ENCODE measurements at places on chromosomes 12 and 14. TPM values are rescaled to one million over a fixed set of nuclear protein-coding genes. Genes with fewer than 3 reads are reported as not detected.

Gene GSG1
- total RNA-seq = not detected

Gene NEDD8
- total RNA-seq = 73.2 TPM

Gene GDF3
- total RNA-seq = not detected

Gene RFLNA
- total RNA-seq = 5.8 TPM

Gene DPF3
- total RNA-seq = 17.2 TPM

Gene PPFIA2
- 2.7 TPM for total RNA-seq

Gene CMKLR1
- 17.4 TPM for total RNA-seq

Gene RNASE7
- total RNA-seq = not detected

Gene TRPV4
- total RNA-seq = 1.8 TPM

Gene ZFHX2
- total RNA-seq = 0.12 TPM

Gene NFKBIA
- 180 TPM for total RNA-seq

Gene SIX1
- total RNA-seq = 2.8 TPM

Gene ZNF891
- total RNA-seq = 0.85 TPM

Gene DAO
- total RNA-seq = not detected

Gene SELPLG
- 4.2 TPM for total RNA-seq

Gene SIX6
- total RNA-seq = 0.16 TPM

Gene KCNA5
- total RNA-seq = not detected

Gene TBC1D30
- total RNA-seq = 0.32 TPM

Gene RNF212B
- total RNA-seq = not detected

Gene IL26
- total RNA-seq = not detected

Gene LIN7A
- 6.1 TPM for total RNA-seq

Gene PAH
- total RNA-seq = not detected

Gene MIP
- total RNA-seq = 0.32 TPM

Gene NPC2
- 268 TPM for total RNA-seq

Gene GPD1
- under 0.01 TPM for total RNA-seq

Gene HOXC11
- not detected for total RNA-seq

Gene ACVRL1
- total RNA-seq = 78.0 TPM

Gene NOS1
- total RNA-seq = 0.12 TPM

Gene MYH6
- total RNA-seq = not detected

Gene NKX2-1
- total RNA-seq = not detected

Gene SLC25A21
- total RNA-seq = under 0.01 TPM

Data from hair follicle dermal papilla cell (primary cell).